ENCODE measurements at places on chromosomes 3 and 15. TPM values are rescaled to one million over a fixed set of nuclear protein-coding genes. Genes with fewer than 3 reads are reported as not detected.

SAXO2 gene
- polyA plus RNA-seq, result 0.80 TPM

TLR9 gene
- 0.08 TPM for polyA plus RNA-seq

SERINC4 gene
- polyA plus RNA-seq, result 0.57 TPM

HOMER2 gene
- polyA plus RNA-seq, result 27.2 TPM

ECE2 gene
- polyA plus RNA-seq, result not detected

CD276 gene
- polyA plus RNA-seq, result 7.3 TPM

DUOX1 gene
- polyA plus RNA-seq, result 0.17 TPM

SEMA3B gene
- polyA plus RNA-seq, result 2.1 TPM

TRPM1 gene
- not detected for polyA plus RNA-seq

All from psoas muscle (tissue), 8 donors.